MV-4-11 (cell line): ENCODE measurements at places on chromosomes 16 and 17.

GRCh38 chr16:2458887-2459646, 842 bp upstream of the TEDC2 start:
- no peak for DNase-seq

GRCh38 chr16:23795378-23795777, 40.4 kb upstream of the PRKCB start:
- DNase-seq: no peak

- no peak for DNase-seq
Observed at GRCh38 chr16:53415504-53415903, 18.8 kb upstream of the RBL2 start.

GRCh38 chr17:56690441-56691291, 97.2 kb downstream of the NOG start:
- no peak for DNase-seq

DNA sequence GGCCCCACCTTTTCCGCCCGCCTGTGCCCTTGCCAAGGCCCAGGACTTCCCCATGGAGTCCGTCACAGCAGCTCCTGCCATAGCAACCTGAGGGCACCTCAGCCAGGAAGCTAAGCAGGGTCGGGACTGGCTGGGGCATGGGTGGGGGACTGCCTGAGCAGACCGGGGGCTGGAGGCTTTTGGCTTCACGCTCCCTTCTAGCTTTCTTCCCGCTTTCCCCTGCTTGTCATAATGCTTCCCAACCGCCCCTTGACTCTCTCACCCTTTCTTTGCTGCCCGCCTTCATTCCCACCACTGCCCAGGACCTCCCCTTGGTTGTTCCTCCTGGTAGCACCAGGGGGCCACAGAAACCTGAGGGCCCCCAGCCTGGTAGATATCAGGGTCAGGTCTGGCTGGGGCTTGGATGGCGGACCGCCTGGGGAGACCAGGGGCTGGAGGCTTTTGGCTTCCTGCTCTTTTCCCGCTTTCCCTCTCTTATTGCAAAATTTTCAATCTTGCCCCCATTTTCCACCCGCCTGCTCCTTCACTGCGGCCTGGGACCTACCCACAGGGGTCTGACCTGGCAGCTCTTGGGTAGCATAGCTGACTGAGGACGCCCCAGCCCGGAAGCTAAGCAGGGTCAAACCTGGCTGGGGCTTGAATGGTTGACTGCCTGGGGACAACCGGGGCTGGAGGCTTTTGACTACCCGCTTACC, 2287.7 kb downstream of the TP53TG3F start:
- DNase-seq: no peak

- no peak for DNase-seq
Observed at GRCh38 chr17:77523540-77523939, 382.8 kb downstream of the SEC14L1 start.

GRCh38 chr16:72125635-72126428, 32.2 kb downstream of the DHX38 start:
- peak; percentile 69 for DNase-seq

DNA sequence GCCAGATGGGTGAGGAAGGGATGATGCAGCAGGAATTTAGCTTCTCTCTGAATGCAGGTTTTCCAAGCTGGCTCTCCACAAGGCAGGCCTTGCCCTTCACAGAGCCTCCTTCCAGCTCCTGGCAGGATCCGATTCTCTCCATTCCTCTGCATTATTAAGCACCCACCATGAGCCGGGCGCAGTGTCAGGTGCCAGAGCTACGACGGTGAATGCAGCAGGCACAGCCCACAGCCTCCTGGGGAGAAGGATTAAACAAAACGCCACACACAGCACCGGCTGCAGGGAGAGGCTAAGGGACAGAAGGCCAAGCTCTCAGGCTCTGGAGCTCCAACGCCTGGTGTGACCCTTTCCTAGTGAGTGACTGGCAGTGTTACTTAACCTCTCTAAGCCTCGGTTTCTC, 7.1 kb upstream of the MT2A start:
- no peak for DNase-seq

- no peak for DNase-seq
Observed at GRCh38 chr17:81294512-81295030, 536 bp downstream of the SLC38A10 start.

DNA sequence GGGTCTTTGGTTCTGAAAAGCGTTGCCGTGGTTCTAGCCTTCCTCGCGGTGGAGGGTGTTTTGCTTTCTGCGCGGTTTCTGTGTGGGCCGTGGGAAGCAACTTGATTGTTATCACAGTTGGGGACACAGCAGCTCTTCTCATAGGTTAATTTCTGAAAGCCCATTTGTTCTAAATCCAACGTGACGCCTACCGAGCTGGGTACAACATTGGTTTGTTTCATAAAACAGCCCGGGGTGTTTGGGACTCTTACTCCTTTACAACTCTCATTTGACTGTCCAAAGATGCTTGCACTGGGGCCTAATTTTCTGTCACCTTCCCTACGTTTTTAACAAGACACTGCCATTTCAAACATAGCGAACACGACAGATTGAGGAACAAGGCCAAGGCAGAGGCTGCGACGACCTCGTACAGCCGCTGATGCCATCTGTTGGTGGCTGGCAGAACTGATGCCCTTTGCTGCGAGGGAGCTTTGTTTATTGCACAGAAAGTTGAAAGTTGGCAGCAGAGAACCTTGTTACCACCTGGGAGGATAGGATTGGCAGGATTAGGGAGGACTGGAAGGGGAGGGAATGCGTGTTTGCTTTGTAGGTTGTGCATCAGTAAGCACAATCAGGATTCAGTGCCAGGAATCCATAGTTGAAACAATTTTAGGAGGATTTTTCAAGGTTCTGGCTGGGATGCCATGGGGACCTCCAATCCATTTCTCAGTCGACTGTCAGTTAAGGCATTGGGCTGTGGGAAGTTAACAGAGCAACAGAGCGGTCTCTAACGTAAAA, 98.3 kb downstream of the PITPNC1 start:
- peak; percentile 79 for DNase-seq

- no peak for DNase-seq
Observed at GRCh38 chr17:66971264-66971663, 6.8 kb downstream of the CACNG4 start.

GRCh38 chr16:67034487-67034886, 5.5 kb downstream of the CBFB start:
- DNase-seq: no peak

DNA sequence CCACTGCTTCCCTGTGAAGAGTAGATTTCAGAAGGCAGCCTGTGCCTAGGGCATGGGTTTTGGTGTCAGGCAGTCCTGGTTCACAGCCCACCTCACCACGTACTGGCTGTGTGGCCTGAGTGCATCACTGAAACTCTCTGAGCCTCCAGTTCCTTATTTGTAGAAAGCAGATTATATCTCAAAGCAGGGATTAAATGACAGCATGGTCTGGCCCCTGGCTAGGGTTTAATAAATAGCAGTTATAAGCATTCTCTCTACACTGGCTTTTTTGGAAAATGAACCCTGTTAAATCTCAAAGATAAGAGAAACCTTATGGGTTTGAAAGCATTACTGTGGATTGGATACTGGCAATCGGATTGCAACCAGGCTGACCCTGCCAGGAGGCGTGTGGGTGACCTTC, 2.9 kb upstream of the MT1M start:
- peak; percentile 34 for DNase-seq

DNA sequence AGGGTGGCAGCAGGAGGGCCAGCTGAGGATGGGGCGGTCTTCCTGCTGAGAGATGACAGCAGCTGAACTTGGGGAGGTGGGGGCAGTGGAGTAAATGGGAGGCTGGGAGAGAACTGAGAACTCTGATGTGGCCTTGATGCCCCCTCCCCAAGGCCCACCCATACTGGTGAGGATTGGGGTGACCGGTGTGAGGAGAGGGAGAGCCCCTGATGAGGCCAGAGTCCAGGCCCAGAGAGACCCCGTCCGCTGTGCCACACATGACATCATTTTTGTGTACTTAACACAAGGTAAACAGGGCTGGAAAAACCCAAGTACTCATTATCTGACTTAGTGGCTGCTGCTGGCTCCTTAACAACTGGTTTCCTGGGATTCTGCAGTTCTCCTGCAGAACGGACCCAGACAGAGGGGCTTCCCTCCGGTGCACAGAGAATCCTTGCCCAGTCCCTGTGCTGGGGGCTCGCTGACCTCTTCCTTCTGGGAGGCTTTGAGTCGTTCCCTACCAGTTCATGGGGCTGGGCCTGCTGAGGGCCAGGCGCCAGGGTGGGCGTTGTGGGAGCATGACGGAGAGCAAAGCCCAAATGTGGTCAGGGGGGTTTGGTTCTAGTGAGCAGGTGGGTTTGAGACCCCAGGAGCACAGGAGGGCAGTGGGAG, 207.6 kb downstream of the RAB11FIP4 start:
- DNase-seq: no peak

GRCh38 chr16:19555938-19556771, 652 bp downstream of the VPS35L start:
- DNase-seq: peak; percentile 21

GRCh38 chr17:36131931-36132330, 28.3 kb downstream of the CCL4 start:
- DNase-seq: no peak

DNA sequence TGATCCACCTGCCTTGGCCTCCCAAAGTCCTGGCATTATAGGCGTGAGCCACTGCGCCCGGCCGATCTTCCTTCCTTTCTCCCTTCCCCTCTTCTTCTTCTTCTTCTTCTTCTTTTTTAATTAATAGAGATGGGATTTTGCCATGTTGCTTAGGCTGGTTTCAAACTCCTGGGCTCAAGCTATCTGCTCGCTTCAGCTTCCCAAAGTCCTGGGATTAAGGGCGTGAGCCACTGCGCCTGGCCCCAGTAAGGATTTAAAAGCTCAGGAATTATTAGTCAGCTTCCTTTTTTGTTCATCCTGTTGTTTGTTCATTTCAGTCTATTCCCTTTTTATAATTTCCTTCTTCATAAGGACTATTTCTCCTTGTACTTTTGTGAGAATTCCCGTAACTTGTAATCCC, 32.7 kb upstream of the LRRC37A start:
- no peak for DNase-seq

DNA sequence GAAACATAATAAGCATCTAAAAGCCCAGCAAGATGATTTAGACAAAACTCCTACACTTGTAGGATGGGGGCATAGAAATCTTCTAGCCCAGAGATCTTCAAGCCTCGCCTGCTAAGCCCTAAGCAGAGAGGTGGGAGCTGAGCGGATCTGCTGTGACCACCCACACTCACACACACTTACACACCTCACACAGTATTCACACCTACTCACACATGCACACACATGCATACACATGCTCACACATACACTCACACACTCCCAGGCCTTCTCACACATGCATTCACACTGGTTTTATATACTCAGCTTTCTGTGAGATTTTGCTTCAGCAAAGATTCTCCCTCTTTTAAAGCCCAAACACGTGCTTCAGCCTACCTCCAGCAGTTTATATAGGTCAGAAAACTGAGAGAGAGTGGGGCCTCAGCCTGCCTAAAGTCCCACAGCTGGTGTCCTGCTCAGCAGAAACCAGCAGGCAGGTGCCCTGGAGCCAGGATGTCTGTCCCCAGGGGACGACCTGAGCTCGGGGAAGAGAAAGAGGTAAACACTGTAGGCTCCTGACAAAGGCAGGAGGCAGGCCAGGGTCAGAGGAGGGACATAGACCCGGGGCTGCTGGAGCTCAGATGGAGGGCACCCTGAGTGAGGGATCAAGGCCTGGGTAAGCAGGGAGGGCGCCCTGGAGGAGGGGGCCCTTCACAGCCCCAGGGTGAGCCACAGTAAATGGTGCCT, 12.0 kb upstream of the KRT19 start:
- DNase-seq: no peak

- DNase-seq: no peak
Observed at GRCh38 chr17:60888812-60889709, 211.4 kb downstream of the BCAS3 start.

- no peak for DNase-seq
Observed at GRCh38 chr16:71225145-71225544, 5.4 kb downstream of the HYDIN start.

GRCh38 chr16:72875291-72876031, 172.5 kb downstream of the ZFHX3 start:
- no peak for DNase-seq

GRCh38 chr17:28916302-28916934, 13.5 kb upstream of the DHRS13 start:
- DNase-seq: peak; percentile 27

DNA sequence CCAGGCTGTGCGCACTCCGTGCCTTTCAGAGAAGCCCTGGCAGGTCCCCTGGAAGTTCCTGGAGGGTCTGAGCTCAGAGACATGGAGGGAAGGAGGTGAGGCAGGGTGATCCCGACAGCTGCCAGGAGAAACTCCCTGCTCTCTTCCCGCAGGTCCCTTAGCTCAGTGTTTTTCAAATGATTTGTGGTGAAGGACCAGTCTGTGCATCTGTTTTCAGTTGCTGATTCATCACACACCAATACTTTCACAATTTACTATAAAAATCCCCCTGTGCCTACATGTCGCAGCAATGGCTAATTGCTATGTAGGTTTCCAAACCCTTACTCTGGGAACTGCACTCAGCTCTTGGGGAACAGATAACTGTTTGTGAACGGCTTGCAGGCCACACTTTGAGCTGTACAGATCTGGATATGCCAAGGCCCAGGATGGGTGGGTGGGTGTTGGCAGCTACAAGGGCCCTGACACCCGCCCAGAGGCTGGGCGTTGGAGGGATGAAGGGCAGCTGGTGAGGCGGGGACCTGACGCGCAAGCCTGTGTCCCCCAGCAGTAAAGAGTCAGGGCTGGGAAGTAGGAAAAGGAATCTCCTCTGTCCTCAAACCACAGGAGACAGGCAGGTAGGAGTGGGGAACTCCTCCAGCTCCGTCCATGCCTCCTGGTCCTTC, 20.5 kb upstream of the EMP2 start:
- peak; percentile 27 for DNase-seq

DNA sequence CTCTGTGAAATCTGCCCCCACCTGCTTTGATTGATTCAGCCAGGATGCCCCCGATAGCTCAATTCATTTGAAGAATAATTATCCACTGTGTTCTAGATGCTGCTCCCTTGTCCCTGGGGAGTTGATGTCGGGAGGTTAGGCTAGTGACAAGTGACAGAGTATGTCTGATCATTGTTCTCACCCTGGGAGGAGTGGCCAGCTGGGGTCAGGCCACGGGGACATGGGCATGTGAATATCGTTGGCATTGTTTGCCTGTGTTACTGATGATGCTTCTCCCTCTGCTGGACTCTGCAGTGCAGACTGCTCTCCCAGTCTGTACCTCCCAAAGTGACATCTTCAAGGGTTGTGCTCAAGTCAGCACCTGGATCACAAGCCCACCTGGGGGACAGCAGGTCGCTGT, 89.9 kb upstream of the C16orf82 start:
- DNase-seq: no peak

- no peak for DNase-seq
Observed at GRCh38 chr17:48649741-48650140, 23.6 kb upstream of the HOXB9 start.

DNA sequence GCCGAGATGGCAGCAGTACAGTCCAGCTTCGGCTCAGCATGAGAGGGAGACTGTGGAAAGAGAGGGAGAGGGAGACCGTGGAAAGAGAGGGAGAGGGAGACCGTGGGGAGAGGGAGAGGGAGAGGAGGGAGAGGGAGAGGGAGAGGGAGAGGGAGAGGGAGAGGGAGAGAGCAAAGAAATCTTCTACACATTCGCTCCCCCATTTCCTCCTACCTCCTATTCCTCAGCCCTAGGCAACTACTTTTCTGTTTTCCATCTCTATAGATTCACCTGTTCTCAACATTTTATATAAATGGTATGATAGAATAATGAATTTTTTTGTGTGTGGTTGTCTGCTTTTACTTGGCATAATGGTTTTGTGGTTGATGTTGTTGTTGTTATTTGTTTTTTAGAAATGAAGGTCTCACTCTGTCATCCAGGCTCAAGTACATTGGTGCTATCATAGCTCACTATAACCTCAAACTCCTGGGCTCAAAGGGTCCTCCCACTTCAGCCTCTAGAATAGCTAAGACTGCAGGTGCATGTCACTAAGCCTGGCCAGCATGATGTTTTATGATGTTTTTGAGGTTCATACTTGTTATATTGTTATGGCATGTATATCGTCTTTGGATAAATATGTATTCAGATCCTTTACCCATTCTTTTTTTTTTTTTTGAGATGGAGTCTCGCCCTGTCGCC, 6.0 kb upstream of the PRPF8 start:
- DNase-seq: no peak
